GM10248 (cell line): ENCODE measurements at places on chromosomes 7 and 10.

GRCh38 chr10:60270426-60270825 is 119.2 kb downstream of the ANK3 start:
- DNase-seq: no peak

DNA sequence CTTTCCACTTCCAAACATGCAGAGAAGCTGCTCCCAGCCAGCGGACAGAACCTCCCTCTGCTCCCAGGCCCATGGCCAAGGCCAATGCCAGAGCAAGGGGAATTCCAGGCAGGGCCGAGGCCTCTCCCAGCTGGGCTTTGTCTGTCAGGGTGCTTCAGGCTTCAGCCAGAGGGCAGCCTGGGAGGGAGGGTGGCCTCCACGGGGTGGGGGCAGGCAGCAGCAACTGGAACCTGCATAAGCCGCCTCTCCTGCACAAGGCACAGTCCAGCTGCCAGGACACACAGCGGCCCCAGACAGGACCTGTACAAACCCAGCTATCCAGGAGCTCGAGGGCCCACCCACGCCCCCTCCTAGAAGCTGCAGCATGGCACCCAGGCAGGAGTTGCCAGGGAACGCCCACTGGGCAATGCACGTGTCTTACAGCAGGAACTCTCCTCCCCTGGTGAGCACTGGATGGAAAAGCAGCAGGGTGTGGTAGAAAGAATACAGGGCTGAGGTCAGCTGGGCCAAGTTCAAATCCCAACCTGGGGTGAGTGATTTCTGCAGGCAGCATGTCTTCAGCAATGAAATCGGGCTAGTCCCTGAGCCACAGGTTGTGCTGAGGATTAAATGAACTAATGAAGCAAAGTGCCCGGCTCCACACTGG is 7.6 kb downstream of the FAM53B start:
- no peak for DNase-seq

GRCh38 chr7:11466517-11467105 is 365.4 kb downstream of the THSD7A start:
- no peak for DNase-seq

DNA sequence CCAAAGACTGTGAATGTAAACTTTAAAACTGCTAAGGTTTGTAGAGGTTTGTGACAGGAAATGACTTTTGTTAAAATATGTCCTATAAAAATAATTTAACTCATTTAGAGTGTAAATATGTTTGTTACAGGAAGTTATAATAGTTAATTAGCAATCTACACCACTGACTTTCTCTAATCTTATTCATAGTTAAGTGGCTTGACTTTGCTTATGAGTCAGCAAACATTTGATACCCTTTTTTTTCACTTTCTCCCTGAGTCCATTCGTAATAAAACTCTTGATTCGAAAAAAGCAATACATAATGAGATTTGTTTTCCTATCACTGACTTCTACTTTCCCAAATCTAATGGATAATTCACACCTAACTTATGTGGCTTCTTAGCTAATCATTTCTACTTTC is 317.7 kb upstream of the SEMA3C start:
- DNase-seq: no peak

DNA sequence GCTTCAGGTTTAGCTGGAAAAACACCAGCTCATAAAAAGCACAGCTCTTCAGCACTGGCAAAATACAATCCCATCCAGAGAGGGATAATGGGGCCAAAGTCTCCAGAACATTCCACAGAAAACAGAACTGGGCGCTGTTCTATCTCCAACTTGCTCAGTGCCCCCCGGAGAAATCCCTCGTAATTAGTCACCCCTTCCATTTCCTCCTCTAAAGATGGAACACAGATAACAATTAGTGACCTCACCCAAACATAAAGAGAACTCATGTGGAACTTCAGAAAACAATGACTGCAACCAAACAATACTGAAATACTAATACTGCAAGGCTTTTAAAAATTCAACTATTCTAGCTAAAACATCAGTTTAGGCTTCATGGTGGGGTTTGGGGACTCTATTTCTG is 46.3 kb downstream of the KIAA1549 start:
- no peak for DNase-seq

GRCh38 chr7:159118197-159118595 is 26.5 kb downstream of the VIPR2 start:
- DNase-seq: no peak
